Kidney (tissue), 22 donors: ENCODE measurements at places on chromosomes 3 and 15. TPM values are rescaled to one million over a fixed set of nuclear protein-coding genes. Genes with fewer than 3 reads are reported as not detected.

The GPR27 gene
- 5.5 TPM for polyA plus RNA-seq

The KLHL24 gene
- polyA plus RNA-seq, result 8.4 TPM

The CCR3 gene
- polyA plus RNA-seq, result not detected

GRCh38 chr3:7428206-7428718 is 567.3 kb downstream of the GRM7 start:
- DNase-seq, result no peak

- DNase-seq, result no peak
These were observed 94.1 kb downstream of the VGLL4 start for GRCh38 chr3:11549580-11550140.
